ENCODE measurements at places on chromosomes 6 and 20.

GRCh38 chr20:19598117-19598850 lies 159.8 kb upstream of the RIN2 start:
- DNase-seq, result no peak

GRCh38 chr6:2179950-2180349 lies 65.5 kb downstream of the GMDS start:
- DNase-seq, result no peak

DNA sequence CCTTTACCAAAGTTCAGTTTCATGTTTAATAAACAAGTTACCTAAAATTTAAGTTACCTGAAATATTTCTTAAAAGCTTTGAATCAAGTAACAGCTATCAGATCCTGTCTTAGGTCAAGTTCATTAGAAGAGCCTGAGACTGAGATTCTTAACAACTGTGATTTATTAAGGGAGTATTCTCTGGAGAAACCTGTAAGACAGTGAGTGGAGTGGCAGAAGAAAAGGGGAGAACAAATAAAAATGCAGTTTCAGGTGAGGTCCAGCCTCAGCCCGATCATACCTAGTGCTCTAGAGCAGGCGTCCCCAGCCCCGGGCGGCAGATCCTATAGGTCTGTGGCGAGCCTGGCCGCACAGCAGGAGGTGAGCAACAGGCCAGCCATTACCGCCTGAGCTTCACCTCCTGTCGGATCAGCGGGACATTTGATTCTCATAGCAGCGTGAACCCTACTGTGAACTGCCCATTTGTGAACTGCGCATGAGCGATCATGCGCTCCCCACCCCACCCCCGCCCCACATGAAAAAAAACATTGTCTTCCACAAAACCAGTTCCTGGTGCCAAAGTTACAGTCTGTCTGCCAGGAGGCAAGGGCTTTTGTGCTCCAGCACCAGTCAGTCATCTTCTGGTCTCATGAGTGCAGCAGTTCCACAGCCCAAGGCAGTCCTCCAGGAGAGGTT lies 59.2 kb upstream of the ADGRB3 start:
- peak; percentile 36 for DNase-seq

DNA sequence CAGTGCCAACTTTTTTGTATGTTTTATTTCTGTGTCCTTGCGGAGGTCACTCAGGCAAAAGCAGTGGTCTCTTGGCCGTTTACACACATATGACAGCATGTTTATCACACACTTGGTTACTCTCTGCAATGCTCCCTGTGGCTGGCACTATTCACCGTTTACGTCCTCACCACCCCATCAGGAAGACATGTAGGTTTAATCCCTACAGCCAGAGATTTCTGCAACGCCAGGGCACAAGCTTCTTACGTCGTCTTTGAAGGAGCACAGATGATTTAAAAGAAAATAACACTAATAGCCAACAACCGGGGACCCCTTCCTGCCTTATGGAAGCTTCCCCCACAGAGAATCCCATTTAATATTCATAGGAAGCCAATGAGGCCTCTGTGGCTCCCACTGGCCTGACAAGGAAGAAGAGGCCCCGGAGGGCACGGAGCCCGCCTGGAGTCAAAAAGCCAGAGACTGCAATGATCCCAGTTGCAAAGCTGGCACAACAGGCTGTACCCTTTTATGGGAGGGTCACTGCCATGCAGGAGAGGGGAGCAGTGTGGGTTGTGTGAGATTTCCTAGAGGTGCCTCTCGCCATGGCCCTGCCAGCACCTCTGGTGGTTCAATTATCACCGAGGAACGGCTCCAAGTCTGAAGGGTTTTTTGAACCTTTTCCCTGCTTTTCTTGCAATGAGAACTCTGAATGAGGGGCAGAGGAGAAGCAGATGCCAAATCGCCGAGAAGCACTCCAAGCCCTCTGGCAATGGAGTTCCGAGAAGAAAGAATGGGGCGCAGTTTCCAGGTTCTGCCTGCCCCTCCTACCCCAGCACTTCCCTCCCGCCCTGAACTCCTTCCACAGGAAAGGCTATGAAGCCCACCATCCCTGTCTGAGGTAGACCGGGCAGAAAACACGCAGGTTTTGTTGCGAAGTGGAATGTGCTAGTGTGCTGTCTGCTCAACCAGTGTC lies 96.2 kb downstream of the THBS2 start:
- no peak for DNase-seq

DNA sequence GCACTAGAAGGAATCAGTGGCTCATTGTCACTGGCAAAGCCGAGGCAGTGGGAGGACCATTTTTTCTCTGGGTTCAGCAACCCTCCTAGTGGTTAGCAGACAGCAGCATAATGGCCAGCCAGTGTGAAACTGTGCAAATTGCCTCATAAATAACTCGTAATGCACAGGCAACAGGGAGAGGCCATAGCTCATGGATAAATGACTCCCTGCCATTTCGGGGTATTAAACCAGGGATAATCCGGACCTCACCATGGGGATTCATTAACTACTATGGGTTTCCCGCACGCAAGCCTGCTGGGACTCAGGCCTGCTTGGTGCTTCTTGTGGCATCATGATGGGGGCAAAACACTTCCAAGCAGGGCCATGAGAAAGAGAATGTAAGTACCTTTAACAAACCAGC lies 158.2 kb upstream of the CHD6 start:
- DNase-seq, result no peak

DNA sequence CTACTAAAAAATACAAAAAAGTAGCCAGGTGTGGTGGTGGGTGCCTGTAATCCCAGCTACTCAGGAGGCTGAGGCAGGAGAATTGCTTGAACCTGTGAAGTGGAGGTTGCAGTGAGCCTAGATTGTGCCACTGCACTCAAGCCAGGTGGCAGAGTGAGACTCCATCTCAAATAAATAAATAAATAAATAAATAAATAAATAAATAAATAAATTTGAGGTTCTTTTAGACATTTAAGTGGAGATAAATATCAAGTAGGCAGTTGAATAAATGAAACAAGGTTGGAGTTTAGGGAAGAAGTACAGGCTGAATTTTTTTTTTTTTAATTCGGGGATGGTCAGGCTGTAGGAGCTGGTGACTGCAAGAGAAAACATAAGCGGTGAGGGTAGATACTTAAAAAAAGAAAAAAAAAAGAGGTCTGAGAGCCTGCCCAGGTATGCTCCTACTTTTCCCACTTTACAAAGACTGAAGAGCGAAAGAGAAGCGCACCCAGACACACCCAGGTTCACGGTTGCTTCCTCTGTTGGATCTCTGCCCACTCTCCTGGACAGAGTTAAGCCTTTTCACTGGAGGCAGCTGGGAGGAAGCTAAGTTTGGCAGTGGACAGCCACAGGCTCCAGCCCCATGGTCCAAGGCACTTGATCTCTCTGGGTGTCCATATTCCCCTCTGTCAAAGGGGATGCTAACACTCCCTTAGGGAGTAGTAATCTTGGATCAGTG lies 100.9 kb upstream of the PRDM1 start:
- DNase-seq, result no peak

DNA sequence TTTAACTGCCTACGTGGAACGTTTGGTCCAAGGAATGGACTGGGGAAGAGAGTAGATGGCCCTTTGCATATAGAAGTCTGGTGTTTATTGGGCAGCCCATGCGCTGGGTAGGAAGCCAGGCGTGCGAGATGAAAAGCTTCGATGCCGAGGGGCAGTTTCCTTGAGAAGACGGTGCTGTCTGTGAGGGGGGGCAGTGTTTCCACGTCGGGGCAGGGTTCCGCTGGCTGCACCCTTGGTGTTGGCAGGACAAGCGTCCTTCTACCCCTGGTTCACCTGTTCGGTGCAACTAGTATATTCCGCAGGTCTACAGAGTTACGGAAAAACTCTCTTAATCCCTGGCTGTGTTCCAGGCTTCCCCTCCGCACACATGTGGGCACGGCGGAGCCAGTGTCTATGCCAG lies 88.2 kb downstream of the SMOC2 start:
- DNase-seq, result no peak

DNA sequence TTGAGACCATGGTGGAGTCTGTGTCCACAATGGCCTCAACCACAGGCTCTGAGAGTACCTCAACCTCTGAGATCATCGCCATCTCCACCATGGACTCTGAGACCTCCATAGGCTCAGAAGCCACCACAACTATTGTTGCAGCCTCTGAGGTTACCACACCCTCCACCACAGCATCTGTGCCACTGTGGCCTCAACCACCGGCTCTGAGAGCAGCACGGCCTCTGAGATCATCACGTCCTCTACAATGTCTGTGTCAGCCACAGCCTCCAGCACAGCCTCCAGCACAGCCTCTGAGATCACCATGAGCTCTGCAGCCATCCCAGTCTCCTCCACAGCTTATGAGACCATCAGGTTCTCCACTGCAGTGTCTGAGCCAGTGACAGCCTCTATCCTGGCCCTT lies 19.4 kb upstream of the MUC21 start:
- DNase-seq, result no peak

DNA sequence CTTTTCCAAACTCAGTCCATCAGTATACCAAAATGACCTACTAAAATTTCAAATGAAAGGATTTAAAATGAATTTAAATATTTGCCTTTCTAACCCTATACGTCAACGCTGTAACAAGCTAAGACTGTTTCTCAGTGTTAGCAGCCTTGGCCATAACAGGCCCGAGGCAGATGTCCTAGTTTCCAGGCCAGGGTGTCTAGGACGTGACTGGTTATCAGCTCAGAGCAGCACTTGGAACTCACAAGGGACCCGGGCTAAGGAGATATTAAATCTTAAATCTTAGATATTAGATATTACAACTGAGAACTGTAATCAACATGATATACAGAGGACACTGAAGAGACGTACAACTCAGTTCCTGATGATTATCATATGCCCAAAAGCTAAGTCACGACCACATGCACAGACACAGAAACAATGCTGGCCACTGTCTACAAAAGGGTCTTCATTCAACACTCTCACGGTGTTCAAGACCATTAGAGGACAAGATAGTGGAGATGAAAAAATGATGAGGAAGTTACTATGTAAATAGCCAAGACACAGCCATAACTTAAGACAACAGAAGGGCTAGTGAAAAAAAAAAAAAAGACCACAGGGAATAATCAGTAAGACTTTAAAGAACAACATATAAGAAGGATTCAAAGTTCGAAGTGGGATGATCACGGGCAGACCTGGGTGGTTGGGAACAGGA lies at the start of gene CLDN20:
CLDN20 (plus strand) TSS at position 641 of the 691 bp plus-strand sequence. CDS start 11,707 bp downstream, outside the sequence.
- no peak for DNase-seq

DNA sequence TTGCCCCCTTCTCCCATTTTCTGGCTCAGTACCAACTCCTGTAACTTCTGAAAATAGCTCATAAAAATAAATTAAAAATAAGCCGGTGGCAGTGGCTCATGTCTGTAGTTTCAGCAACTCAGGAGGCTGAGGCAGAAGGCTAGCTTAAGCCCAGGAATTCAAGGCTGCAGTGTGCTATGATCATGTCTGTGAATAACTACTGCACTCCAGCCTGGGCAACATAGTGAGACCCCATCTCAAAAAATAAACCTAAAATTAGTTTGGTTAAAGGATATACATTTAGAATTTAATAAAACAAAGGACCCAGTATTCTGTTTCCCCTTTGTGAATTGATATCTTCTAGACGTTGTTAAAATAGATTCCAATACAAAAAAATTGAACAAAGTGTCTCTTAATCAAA lies 10.5 kb downstream of the PRDM13 start:
- DNase-seq, result no peak

GRCh38 chr6:157029980-157030690 lies 253.0 kb downstream of the ARID1B start:
- DNase-seq, result no peak

DNA sequence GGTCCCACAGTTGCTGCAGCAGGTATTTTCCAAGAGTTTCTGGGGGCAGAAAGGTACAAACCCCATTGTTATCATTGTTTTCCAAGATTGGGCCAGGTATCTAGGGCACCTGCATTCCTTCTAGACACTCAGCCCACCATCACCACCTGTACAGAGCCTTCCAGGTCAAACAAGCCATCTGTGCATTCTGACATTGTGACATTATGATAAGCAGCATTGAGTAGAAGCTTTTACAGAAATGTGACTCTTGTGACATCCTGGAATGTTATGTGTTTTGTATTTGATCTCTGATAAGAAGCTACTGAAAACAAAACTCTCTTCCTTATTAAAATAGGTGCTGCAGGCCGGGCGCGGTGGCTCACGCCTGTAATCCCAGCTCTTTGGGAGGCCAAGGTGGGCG lies 128.1 kb upstream of the CCN2 start:
- DNase-seq, result no peak

DNA sequence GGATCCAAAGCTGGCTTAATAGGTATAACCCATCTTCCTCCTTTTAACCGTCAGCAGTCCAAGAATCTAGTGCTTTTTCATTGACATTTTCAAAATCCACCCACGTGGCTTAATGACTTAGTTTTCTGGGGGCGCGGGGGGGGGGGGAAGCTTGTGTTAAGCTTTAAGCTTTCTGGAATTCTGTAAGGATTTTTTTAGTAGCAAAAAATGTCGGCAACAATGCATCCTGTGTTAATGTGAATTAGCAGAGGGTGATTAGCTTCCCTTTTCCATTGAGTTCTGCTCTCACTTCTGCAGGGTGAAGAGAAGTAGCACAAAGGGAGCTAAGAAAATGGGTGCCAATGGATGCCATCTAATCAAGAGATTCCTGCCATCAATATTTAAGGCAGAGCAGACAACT lies 348.2 kb downstream of the SAMD5 start:
- no peak for DNase-seq

GRCh38 chr6:167984144-167984719 lies 13.2 kb upstream of the KIF25 start:
- DNase-seq, result no peak

GRCh38 chr20:31933698-31934097 lies 18.1 kb downstream of the PDRG1 start:
- DNase-seq, result no peak

DNA sequence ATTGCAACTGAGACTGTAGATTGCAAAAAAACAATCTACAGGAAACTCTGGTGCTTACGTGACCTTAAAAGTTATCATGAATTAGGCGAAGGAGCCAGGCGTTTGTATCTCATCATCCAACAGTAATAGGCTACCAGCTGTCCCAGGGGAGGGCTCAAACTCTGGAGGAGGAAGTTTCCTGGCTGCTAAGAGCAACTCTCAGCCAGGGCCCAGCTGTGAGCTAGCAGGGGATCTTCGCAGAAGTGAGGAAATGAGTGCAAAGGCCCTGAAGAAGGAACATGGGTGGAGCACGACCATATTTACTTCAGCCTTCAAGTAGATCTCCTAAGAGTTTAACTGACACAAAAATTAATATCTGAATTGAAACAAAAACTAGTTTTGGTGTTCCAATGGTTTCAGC lies 686.9 kb upstream of the MAP3K7 start:
- DNase-seq, result no peak

GRCh38 chr6:72622094-72622940 lies 453 bp downstream of the KCNQ5 start:
- no peak for DNase-seq

Data from left renal pelvis (tissue), 4 donors.